ENCODE measurements at places on chromosomes 5 and 9.

DNA sequence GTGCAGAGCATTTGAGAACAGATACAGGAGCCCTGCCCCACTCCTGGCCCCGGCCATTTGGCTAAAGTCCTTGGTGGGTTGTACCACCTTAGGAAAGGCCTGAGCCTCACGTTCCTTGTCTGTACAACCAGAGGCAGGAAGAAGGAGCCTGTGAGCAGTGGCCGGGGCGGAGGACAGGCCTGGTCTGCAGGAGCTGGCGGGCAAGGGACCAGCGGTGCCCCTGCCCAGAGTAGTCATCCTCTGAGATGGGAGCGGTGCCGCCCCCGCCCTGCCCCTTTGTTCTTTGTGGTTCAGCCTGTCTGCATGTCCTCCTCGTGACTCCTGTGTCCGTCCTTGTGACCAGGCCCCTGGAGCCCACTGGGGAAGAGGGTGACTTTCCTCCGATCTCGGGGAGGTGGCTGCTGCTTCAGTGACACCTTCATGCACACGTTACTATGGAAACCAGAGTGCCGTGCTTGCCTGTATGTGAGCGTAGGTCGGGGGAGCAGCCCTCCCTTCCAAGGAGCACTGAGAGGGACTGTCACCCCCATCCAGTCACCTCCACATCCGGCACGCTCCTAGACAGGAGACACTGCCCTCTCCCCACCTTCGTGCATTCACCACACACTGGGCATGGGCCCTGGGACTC, 42.9 kb downstream of the UNC5A start:
- DNase-seq, result no peak

GRCh38 chr5:62977661-62978060, 399.0 kb downstream of the LRRC70 start:
- DNase-seq, result no peak

DNA sequence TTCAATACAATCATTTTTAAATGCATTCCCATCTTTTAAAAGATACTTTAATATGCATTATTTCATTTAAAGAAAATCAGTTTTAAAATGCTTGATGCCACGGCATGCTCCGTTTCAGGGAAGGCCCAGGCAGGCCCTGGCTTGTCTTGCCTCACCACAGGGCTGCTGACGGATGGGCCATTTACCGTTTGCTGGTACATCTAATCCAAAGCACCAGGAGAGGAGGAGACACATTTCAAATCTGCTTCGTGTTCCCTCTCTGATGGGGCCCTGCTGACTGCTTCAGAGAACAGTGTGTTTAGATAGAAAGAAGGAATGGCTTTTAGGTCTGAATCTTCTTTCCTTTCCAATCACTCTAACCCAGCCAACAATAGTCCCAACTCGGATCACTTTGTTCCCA, 185.2 kb downstream of the DCP2 start:
- no peak for DNase-seq

DNA sequence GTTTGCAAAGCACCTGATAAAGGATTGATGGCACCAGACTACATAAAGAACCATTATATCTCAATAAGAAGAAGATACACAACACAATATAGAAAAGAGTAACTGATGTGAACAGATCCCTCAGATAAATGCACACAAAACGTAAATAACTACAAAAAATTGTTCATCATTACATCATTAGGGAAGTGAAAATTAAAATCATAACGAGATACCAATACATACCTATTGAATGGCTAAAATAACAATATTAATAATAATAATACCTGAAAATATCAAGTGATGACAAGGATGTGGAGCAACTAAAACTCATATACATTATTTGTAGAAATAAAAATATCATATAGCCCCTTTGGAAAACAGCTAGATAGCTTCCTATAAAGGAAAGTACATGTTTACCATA, 469.5 kb downstream of the DMRTA1 start:
- no peak for DNase-seq

DNA sequence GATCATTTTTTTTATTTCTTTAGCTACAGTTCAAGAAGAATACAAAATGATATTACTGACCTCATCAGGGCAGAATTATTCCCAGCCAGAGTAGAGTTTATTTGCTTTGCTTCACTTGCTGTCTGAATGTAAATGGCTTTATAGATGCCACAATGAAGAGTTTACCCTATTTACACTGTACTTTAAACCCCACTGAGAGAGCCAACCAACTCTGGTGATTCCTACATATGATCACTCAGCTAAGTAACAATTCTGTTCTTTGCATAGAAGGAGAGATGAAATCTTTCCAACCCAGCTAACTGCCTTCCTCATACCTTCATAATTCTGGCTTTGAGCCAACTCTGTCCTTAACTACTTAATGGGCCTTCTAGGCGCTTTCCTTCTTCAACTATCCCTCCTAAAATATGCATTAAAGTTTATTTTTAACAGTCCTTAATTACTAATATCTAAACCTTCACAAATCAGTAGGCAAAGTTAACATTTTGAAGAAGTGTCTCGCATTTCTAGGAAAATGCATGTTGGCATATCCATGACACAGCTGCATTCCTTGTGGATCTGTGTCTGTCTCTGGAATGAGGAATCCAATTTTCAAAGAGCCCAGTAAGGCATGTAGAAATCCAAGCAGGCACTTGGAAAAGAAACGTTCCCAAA, 284.8 kb upstream of the GRAMD2B start:
- DNase-seq, result no peak

DNA sequence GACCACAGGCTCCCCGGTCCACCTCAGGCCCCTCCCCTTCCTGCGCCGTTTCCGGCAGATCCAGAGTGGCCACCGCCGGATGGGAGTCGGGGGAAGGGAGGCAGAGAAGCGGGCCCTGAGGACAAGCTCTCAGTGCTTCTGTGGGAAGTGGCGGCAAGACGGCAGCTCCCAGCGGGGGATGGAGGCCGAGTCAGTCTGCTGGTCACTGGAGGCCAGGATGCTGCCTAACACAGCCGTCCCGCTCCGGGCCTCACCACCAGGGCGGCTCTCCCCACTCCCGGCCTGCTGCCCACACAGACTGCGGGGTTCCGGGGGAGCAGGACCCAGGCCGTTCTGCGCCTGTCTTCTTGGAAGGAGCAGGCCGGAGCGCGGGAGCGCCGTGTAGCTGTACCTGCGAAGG, 31.4 kb downstream of the FXN start:
- no peak for DNase-seq

DNA sequence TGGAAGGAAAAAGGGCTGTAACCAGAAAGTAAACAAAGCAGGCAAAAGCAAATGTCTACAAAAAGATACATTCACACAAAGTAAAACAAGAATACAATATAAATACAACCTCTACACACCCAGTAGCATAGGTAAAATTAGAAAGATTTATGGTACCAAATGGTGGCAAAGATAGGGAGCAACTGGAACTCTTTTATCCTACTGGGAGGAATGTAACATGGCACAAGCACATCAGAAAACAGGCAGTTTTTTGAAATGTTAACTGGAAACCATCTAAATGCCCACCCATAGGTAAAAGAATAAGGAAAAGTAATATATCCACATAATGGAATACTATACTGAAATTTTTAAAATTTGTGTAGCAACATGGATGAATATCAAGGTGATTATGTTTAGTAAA, 8.7 kb upstream of the ARL14EPL start:
- no peak for DNase-seq

- no peak for DNase-seq
Measured at GRCh38 chr5:100444961-100445360, 90.2 kb upstream of the FAM174A start.

GRCh38 chr5:157590478-157590877, 14.9 kb upstream of the ADAM19 start:
- DNase-seq, result no peak

DNA sequence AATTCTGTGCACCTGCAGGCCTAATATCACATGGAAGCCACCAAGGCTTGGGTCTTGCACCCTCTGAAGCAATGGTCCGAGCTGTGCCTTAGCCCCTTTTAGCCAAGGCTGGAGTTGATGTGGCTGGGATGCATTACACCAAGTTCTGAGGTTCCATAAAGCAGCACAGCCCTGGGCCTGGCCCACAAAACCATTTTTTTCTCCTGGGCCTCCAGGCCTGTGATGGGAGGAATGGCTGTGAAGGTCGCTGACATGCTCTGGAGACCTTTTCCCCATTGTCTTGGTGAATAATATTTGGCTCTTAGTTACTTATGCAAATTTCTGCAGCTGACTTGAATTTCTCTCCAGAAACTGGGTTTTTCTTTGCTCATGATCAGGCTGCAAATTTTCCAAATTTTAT, 167.3 kb downstream of the HTR1A start:
- no peak for DNase-seq

DNA sequence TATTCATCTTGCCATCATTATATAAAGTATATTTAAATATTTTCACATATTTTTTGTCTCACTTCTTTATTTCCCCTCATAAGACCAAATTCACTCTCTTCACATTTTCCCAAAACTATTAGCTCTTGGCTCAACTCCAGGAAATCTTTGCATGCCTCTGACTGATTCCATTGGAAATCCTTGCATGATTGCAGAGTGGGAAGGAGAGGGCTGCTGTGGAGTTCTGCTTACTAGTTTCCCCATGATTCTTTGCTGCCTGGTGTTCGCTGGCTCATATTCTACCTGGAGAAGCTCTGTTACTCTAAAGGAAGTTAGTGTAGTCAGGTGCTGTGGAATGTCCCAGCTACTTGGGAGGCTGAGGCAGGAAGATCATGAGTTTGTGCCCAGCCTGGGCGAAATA, 41.9 kb downstream of the LIX1 start:
- no peak for DNase-seq

DNA sequence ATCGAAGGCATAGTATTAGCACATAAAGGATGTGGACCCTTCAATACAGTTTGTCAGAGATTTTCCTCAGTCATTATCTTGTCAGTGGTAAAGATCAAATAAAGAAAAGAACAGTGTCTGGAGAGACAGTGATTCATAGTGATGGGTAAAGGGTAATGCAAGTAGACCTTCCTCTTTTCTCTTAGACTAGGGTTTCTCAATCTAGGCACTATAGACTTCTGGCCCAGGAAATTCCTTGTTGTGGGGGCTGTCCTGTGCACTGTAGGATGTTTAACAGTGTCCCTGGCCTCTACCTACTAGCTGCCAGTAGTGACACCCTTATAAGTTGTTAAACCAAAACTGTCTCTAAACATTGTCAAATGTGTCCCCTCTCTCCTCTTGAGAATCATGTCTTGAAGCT, 6.9 kb downstream of the CAMK4 start:
- no peak for DNase-seq

DNA sequence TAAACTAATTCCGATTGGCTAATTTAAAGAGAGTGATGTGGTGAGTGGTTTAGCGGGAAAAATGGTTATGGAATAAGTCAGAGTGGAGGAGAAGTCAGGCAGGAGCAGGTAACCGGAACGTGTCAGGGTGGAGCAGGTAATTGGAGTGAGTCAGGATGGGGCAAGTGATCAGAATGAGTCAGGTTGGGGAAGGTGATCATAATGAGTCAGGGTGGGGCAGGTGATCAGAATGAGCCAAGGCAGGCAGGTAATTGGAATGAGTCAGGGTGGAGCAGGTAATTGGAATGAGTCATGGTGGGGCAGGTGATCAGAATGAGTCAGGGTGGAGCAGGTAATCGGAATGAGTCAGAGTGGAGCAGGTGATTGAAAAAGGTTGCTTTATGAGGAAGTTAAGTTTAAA, 101.4 kb downstream of the TMEM167A start:
- DNase-seq, result no peak

DNA sequence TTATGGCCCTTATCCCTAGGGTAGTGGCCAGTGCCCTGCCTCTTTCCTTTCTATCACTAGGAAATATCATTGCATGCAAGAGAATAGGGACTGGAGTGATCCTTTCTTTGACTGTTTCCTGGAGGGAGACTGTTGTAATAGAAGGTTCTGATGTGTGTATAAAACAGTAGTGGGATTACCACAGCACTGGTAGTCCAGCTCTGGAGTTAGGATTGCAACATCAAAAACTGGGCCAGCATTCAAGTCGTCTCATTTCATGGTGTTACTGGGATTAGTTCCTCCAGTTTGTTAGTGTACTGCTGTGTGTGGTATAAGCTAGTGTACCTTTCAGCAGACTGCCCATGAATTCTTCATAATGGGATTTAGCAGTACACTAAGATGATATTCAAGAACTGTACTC, 45.8 kb downstream of the KIAA1958 start:
- DNase-seq, result no peak

DNA sequence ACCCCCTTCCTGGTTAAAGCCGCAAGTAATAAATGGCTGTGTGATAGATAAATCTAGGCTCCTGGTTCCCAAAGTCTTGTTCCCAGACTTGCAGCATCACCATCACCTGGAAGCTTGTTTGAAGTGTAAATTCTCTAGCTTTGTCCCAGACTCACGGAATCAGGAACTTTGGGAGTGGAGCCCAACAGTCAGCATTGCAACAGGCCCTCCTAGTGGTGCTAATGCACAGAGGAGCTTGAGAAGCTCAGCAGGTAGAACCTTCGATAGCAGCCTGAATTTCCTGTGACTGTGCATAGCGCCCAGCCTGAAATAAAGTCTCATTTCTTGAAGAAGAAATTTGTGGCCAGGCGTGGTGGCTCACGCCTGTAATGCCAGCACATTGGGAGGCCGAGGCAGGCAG, 30.3 kb upstream of the MELK start:
- no peak for DNase-seq

GRCh38 chr5:31029925-31030324, 163.6 kb upstream of the CDH6 start:
- no peak for DNase-seq

DNA sequence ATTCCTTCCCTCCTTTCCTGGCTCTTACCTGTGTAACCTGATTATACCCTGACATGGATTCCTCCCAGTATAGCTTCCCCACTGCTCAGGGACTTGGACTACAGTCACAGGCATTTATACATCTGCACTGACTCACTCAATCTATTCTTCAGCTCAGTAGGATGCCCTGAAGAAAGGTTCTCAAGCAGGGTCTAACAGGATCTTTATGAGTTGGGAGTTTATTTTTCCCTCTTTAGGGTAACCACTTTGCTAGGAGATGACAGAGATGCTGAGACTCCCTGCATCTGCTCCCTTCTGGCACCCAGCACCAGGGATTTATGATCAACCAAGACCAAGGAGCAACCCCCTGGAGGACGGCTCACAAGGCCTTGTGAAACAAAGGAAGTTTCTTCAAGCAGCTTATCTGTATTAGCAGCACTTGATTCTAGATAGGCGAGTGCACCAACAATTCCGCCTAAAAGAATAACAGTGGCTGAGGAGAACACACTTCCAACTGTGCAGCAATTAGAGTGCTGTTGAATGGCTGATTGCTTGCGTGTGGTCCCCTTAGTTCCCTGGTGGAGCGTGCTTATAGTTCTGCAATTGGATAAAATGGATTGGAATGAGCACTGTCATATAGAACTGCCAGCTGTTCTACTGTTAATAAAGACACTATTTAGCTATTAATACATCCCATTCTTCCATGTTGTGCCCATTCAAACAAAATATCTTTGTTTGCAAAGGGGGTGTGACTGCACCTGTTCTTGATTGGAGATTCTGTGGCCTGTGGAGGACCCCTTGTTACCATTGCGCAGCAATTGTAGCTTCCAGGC, 482.6 kb downstream of the ZNF608 start:
- DNase-seq, result no peak

Data from cortex of kidney (tissue), 1 donor.